ENCODE measurements at places on chromosomes 3 and 15.

DNA sequence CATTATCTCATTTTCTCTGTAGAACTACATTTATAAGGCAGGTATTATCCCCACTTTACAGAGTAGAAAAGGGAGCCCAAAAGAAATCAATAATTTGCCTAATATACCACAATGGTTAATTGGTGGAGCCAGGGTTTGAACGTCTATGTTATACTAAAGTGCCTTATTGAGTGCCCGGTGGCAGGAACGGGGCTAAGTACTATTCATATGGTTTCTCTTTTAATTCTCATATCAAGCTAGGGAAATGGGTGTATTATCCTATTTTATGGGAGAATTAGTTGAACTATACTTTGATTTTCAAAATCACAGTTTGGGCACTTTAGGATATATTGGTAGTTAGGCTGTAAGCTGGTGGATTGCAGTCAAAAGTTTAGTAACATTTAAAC is 1.5 kb downstream of the CEP97 start:
- no peak for DNase-seq

- no peak for DNase-seq
Observed at GRCh38 chr3:15318661-15319060, 13.7 kb downstream of the SH3BP5 start.

DNA sequence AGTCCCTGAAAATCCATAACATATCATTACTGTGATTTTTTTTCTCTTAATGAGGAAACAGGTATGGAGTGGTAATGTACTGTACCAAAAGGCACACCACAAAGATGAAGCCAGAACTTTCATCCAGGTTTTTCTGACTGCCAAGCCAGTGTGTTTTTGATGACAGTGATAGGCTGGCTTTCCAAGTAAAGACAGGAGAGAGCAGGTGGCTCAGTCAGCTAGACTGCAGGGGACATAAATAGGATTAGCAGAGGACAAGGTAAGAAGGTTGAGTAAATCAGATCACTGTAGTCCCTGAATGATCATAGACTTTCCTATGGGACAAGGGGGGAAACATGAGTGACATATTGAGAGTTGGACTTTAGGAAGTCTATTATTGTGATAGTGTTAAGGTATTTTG is 127.9 kb downstream of the GADL1 start:
- no peak for DNase-seq

GRCh38 chr15:63482874-63483323 is 21.5 kb upstream of the USP3 start:
- DNase-seq, result no peak

GRCh38 chr15:65556622-65557021 is 26.4 kb downstream of the HACD3 start:
- no peak for DNase-seq

DNA sequence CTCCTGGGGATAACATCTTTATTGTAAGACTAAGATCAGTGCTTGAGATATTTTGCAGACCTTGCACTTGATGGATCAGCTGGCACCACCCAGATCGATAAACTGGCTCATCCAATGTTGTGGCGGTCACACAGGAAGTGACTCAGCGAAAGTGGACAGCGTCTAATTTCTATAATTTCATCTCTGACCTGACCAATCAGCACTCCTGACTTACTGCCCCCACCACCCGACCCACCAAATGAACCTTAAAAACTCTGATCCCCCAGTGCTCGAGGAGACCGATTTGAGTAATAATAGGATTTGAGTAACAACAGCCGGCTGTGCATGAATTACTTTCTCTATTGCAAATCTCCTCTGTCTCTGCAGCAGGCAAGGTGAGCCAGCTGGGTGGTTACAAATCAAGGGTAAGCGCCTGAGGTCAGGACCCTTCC is 62.7 kb upstream of the RNU6-1 start:
- no peak for DNase-seq

All from stimulated activated CD4-positive, alpha-beta T cell treated with anti-CD3 and anti-CD28 coated beads, Interleukin-4, amount 100 ng/mL, for 4 hours (primary cell).